ENCODE measurements at places on chromosomes 4 and X.

DNA sequence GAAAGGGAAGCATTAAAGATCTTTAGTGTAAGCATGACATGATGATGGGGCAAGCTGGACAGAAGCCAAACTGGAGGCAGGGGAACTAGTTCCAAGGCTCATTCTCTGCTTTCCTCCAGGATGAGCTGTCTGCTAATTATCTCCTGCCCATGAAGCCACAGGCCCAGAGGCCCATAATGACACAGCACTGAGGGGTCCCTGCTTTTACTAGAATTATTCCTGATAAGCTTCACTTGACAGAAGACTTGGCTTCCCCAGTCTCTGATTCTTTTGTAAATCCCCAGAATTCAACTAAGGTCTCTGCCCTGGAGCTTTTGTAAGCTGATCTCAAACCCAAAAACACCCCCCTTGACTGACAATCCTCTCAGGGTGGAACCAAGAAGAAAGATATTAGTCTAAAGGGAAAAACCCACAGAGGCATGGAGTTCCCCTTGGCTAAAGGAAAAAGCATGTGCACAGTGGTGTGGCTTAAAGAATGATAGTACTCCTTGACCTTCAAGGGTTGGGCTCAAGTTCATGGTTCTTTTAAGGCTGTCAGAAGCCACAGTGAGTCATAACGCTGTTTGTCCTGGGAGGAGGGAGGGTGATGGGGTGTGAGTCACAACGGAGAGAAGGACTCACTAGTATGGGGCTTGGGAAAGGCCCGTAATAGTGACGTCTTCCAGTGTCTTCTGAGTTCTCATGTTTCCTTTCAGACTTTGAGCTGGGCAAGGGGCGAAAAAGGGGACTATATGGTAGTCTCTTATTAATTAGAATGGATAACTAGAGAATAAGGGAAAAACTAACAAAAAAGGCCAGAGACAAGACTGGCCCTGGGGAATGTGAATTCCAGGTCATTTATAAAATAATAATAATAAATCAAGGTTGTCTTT, 146.0 kb upstream of the CPEB2 start:
- peak; percentile 87 for DNase-seq

- peak; percentile 51 for DNase-seq
Measured at GRCh38 chr4:150010525-150011126, 67.6 kb upstream of the DCLK2 start.

- DNase-seq = no peak
Measured at GRCh38 chrX:39948582-39948981, 149.2 kb downstream of the BCOR start.

- DNase-seq = no peak
Measured at GRCh38 chr4:10032625-10033024, 11.3 kb upstream of the SLC2A9 start.

DNA sequence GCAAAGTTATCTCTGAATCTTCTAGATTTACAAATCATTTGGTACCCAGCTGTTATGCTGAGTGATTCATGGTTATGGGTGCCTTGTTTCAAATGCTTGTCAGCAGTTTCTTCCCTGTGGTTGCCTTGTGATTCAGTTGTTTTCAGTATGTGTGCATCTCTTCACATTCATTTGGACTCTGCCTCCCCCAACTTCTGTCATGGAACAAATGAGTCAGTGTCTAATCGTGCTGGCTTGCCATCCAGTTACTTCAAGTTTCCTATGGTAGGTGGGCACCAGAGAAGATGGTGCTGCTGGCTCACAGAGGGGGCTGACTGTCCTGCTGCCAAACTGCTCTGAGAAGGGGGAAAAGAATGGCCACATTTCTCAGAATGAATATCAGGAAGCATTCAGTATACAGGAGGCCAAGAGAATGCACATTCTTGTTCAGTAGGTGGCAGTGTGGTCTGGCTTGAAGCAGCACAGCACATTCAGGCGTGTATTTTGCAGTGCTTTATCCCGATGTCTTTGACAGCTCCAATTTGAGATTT, 260.9 kb downstream of the GLUD2 start:
- DNase-seq = peak; percentile 41

- DNase-seq = no peak
Measured at GRCh38 chrX:44147130-44147529, 173.9 kb upstream of the NDP start.

DNA sequence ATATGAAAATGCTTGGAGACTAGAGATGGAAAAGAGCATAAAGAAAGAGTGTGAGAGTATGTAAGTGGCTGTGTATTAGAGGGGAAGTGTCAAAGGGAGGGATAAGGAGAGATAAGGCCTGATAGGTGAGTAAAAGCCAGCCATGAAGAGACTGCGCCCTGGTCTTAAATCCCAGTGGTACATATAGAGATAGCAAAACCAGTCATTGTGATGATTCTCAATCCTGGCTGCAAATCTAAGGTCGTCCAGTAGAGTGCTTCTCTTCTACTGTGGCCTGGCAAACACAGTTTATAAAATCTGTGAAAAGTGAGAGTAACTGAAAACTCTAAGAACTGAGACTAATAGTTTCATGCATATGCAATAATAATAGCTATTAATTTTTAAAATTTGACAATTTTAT, 86.9 kb downstream of the MAB21L2 start:
- DNase-seq = no peak

- DNase-seq = no peak
Measured at GRCh38 chr4:86554646-86555045, 39.5 kb upstream of the PTPN13 start.

GRCh38 chr4:122662701-122663100, 41.8 kb upstream of the IL21 start:
- DNase-seq = no peak

- DNase-seq = no peak
Measured at GRCh38 chr4:99828477-99828876, 11.8 kb downstream of the DAPP1 start.

DNA sequence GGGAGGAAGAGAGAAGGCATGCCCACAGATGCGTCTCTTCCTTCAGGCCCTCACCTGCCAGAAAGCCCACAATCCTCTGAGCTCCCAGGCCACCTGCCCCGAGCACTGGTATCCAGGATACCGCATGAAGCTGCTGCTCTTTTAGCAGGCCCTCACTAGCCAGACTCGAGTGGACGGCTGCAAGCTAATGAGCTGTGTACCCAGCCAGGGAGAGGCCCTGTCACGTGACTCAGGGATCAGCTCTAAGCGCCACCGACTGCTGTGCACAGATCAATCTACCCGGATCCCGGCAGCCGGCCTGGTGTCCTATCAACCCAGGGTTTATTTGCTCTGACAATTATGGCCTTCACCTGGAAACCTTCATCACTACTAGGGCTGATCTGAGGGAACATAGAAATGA, 39.0 kb downstream of the BCOR start:
- DNase-seq = no peak

DNA sequence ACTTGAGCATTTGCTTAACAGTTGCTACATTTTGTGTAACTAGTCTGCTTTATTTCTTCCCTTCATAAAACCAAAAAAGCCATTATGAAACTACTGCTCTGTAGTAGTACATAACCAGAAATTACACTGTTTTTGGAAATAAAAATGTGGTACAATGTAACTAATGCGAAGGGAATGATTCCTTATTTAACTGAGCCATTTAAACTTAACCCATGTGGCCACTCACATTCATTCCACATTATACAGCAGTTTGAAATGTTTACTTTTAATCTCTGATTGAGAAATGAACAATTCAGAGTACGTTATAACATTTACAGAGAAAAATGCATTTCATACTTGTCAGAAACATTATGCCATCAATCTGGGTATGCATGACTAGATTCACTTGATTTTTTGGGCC, 94.2 kb downstream of the NYX start:
- DNase-seq = no peak

- DNase-seq = no peak
Measured at GRCh38 chr4:129037093-129037492, 56.2 kb downstream of the SCLT1 start.

DNA sequence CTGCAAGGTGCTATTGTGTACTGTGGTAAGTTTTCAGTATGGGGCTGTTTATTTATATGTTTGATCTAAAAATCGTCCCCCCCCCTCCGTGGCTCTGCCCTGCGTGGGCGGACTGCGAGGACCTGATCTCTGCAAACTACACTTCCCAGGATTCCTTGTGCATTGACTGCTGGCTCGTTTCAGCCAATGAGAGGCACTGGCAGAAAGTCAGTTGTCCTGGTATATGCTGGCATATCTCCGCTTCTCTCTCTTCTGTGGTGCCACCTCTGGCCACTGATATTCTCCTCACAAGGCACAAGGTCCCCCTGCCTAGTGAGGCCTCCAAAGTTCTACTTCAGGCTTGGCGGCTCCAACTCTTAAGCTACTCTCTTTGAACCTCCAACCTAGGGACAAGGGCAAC, 168.8 kb upstream of the ZFP42 start:
- no peak for DNase-seq

DNA sequence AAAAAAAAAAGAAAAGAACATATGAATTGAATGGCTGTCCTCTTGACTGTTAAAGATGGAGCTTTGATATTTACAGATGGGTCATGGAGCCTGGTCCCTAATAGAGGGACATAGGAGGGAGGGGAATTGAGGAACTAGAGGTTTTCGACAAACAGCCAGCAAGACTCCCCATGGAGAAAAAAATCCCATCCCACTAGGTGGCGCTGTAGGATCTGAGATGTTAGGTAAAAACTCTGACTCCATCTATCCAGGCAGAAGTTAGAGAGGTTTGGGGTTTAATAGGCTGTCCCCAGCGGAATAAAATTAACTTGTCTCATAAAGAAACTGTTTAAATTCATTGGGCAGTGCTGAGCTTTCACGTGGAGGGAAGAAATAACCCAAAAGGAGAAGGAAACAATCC, 45.9 kb downstream of the HMGB2 start:
- DNase-seq = peak; percentile 16

GRCh38 chrX:46247456-46247855, 297.8 kb downstream of the ZNF674 start:
- no peak for DNase-seq

DNA sequence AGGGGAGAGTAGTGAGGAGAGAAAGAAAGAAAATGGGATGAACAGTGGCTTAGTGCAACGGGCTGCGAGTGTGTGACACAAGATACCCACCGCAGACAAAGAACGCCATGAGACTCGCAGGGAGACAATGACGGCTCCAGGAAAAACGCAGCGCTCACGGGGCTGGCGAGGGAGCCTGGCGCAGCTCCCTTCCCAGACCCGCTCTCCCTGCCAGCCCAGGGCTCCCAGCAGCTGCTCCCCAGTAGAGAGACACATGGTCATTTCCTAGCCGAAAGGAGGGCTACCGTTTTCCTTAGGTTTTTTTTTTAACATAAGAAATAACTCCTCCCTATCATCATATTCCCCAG, 149.5 kb downstream of the MAML3 start:
- DNase-seq = peak; percentile 16

DNA sequence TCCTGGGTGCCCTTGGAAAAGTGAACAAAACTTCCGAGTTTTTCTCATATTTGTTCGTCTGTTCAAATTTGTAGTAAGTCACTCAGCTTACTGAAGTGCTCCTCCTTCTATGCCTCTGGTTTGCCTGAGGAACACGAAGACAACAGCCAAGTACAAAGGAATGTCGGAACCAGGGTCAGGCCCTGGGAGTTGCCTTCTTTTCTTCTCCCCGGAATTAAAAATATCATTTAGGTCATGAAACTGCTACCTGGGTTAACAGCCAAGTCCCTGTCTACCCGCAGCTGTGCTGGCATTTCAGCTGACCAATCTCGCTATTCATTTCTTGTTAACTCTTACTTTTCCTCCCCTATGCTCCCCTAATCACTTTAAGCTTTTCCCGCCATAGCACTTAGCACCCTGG, 137.6 kb upstream of the TEX13D start:
- DNase-seq = no peak

DNA sequence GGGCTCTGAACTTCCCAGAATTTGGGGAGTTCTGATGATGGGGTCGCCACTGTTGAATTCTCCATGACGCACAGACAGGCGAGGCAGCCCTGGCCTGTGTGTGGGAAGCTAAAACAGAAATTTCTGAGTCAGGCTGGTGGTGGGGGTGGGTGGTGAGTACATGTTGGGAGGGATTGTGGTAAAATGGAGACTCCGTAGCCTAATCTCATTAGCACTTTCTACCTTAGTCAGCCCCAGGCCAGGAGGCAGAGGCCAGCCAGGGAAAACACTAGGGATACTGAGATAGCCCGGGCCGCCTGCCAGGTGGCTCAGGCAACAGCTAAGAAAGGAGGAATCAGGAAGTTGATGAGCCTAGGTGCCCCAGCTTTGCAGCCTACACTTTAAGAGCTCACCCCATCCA, 39.3 kb upstream of the NHSL2 start:
- peak; percentile 2 for DNase-seq

- no peak for DNase-seq
Measured at GRCh38 chr4:71110499-71110898, 117.0 kb downstream of the DCK start.

DNA sequence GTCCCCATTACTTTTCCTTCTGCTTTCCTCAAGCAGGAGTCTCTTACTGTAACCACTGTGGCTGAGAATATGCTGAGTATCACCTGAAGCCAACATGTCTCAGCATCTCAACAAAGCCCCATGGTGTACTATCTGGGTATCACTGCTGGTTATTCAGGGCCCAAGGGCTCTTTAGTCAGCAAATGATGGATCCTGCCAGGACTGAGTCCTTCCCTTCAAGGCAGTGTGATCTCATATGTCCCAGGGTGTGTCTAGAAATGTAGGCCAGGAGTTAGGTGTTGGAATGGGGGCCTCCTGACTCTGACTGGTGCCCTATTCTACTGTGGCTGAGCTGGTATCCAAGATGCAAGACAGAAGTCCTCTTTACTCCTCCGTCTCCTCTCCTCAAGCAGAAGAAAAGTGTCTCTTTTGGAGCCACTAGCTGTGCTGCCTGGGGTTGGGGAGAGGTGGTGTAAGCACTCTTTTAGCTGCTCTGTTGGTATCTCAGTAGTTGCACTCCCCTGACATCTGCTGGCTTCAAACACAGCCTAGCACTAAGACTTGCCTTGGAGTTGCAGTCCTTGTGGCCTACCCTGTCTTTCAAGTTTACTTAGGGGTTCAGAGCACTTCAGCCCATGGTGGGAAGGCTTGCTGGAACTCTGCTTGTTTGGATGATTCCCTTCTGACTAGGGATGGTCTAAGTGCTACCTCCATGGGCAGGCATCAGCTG, 28.6 kb downstream of the OCIAD2 start:
- DNase-seq = no peak

DNA sequence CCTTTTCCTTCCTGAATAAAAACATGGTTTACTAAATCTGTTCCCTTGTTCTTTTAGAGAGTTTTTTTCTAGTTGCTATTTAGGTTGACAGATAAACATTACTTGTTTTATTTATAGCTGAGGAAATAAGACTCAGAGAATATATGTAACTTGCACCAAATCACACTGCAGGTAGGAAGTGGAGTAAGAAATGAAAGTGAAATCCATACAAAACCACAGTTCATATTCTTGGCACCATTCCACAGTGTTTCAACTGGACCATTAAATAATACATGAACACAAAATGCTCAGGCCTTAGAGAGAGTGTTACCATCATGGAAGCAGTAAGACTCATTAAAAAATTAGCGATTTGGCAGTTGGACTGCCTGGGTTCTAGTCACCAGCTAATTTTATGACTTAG, 326.9 kb upstream of the SLIT2 start:
- DNase-seq = no peak

GRCh38 chrX:129632443-129632842, 22.3 kb downstream of the APLN start:
- no peak for DNase-seq

Data from fibroblast of skin of left quadriceps (primary cell).